A549 treated with Hydrocortisone at 1 μM for 4 hours (cell line): ENCODE measurements at places on chromosomes 2 and 18. TPM values are rescaled to one million over a fixed set of nuclear protein-coding genes. Genes with fewer than 3 reads are reported as not detected.

Gene NAT8
- not detected in 5 replicates for total RNA-seq

Gene BCS1L
- total RNA-seq, result 41.4 to 46.6 TPM (median 45.5 TPM) in 5 replicates

Gene DYNC1I2
- total RNA-seq, result 61.6 to 90.6 TPM (median 72.0 TPM) in 5 replicates

Gene COPS8
- total RNA-seq, result 144 to 170 TPM (median 147 TPM) in 5 replicates

Gene UGT1A4
- 0.06 to 0.16 TPM (median 0.10 TPM) in 4 of 5 replicates, not detected in the other for total RNA-seq

Gene ACVR1C
- 0.02 to 0.05 TPM in 2 of 5 replicates, not detected in the others for total RNA-seq

Gene IL37
- not detected in 5 replicates for total RNA-seq

Gene PMAIP1
- 12.0 to 16.3 TPM (median 14.8 TPM) in 5 replicates for total RNA-seq

Gene SLC35F6
- total RNA-seq, result 35.0 to 38.6 TPM (median 37.5 TPM) in 5 replicates

Gene NT5DC4
- not detected in 5 replicates for total RNA-seq

Gene PID1
- 3.3 to 4.8 TPM (median 4.2 TPM) in 5 replicates for total RNA-seq

Gene RNF152
- total RNA-seq, result 0.06 to 0.25 TPM (median 0.13 TPM) in 5 replicates

Gene CSRNP3
- total RNA-seq, result 0.01 TPM in 1 of 5 replicates, not detected in the others

Gene ACTG2
- total RNA-seq, result 0.20 to 0.39 TPM (median 0.25 TPM) in 5 replicates

Gene WNT10A
- 0.06 to 0.12 TPM (median 0.09 TPM) in 4 of 5 replicates, not detected in the other for total RNA-seq

Gene TWIST2
- 8.2 to 17.0 TPM (median 14.9 TPM) in 5 replicates for total RNA-seq

Gene CHRND
- total RNA-seq, result not detected in 5 replicates

Gene GPR17
- total RNA-seq, result 0.11 TPM in 1 of 5 replicates, not detected in the others

Gene COL4A4
- total RNA-seq, result 1.1 to 2.4 TPM (median 1.9 TPM) in 5 replicates

Gene SPP2
- not detected in 5 replicates for total RNA-seq

Gene RTP5
- total RNA-seq, result not detected in 5 replicates

Gene MAP3K19
- total RNA-seq, result not detected in 5 replicates

Gene ZNF521
- not detected in 5 replicates for total RNA-seq

Gene ARHGEF4
- 9.3 to 12.1 TPM (median 9.8 TPM) in 5 replicates for total RNA-seq

Gene FOSL2
- 66.8 to 83.9 TPM (median 73.8 TPM) in 5 replicates for total RNA-seq

Gene EDAR
- 0.02 to 0.09 TPM (median 0.08 TPM) in 5 replicates for total RNA-seq

Gene CCDC85A
- 0.29 to 0.33 TPM (median 0.32 TPM) in 5 replicates for total RNA-seq

Gene ACMSD
- total RNA-seq, result not detected in 5 replicates

Gene RGPD8
- total RNA-seq, result 2.3 to 4.7 TPM (median 2.9 TPM) in 5 replicates

Gene RRM2
- 218 to 262 TPM (median 233 TPM) in 5 replicates for total RNA-seq

Gene MYOM1
- 0.09 to 0.41 TPM (median 0.15 TPM) in 5 replicates for total RNA-seq

Gene LRP2
- 0.01 to 0.07 TPM (median 0.02 TPM) in 3 of 5 replicates, not detected in the others for total RNA-seq

Gene DRC1
- 0.21 to 0.45 TPM (median 0.30 TPM) in 5 replicates for total RNA-seq

Gene TBR1
- 0.03 to 0.07 TPM (median 0.04 TPM) in 4 of 5 replicates, not detected in the other for total RNA-seq

Gene DSC3
- 1.1 to 2.1 TPM (median 1.3 TPM) in 5 replicates for total RNA-seq

Gene DHX57
- 16.5 to 25.0 TPM (median 19.2 TPM) in 5 replicates for total RNA-seq

Gene IL36G
- total RNA-seq, result not detected in 5 replicates
